ENCODE measurements at places on chromosomes 5 and 9.

GRCh38 chr9:93944011-93944410, 11.1 kb downstream of the BARX1 start:
- DNase-seq: no peak

GRCh38 chr9:116377179-116377798, 223.7 kb downstream of the PAPPA start:
- no peak for DNase-seq

GRCh38 chr9:123419721-123420591, 64.0 kb downstream of the CRB2 start:
- no peak for DNase-seq

- DNase-seq: no peak
These were observed 101.9 kb upstream of the S1PR3 start for GRCh38 chr9:88889386-88889785.

- no peak for DNase-seq
These were observed 741.4 kb downstream of the TAF11L14 start for GRCh38 chr5:18375641-18376040.

DNA sequence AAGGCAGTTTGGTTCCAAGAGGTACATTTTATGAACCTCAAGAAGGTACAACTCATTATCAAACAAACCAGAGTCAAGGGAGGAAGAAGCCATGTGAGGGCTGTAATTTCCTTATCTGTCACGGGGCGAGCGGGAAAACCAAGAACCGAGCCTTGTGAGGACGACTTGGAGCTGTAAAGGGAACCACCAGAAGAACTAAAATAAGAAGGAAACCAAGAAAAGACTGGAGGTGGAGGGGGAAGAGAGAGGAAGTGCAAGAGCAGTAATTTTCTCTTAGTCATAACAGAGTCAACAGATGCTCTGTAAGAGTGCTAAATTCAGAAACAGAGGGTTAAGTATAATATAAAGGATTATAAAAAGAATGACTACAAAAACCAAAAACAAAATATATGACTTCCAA, 127.1 kb downstream of the DIRAS2 start:
- DNase-seq: no peak

DNA sequence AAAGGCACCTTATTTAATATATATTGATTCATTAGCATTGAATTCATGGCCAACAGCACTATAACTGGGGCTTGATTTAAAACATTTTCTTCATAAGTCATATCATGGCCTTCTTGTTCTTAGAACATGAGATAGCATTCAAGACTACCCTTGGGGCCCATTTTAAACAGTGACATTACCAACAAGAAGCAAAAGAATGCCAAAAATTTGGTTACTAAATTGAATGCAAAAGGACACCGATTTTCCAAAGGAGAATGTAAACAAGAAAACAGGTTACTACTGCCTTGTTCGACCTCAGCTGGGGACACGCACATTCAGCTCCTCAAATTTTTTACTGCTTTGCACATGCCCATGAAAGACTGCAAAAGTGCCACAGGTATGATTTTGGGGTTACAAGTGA, 219.4 kb upstream of the TLE4 start:
- DNase-seq: no peak

All from activated T-helper 1 cell treated with anti-CD3 and anti-CD28 coated beads, Interleukin-2, amount 50 U/mL, for 16 hours (primary cell).